ENCODE measurements at places on chromosomes 12 and 14.

DNA sequence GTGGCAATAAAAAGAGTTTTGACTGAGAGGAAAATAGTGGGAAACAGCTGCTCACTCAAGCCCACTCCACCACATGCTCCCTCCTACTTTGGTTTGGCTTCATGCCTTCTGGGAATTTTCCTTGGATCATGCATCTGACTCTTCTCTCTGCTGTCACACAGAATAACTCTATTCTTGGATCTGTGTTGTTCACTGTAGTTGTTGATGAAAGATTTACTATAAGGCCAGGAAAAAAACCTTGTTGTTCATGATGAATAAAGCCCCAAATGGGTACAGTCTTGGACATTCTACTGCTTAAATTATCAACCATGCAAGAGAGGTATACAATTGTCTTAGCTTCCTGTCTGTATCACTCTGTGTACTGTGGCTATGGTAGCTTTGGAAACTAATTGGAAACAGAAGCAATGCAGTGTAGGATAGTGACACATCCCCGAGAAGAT, 70.5 kb downstream of the TMX1 start:
- no peak for DNase-seq

DNA sequence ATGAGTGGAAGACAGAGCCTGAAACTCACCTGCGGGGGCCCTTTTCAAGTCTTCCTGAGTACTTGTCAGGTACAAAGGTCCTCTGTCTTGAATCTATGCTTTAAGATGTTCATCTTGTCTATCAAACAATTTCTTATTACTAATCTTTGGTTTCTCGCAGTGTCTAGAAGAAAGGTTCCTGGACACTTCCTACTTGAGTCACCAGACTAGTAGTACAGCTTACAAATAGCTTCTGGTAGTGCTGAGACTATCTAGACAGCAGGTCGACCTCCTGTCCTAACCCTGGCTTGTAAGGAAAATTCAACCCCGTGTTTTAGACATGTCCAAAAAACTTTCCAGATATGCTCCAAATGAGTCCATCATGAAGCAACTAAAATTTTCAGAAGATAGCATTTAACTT, 11.2 kb upstream of the ARID2 start:
- no peak for DNase-seq

GRCh38 chr14:68779761-68780323, 13.0 kb downstream of the ZFP36L1 start:
- DNase-seq: no peak

- no peak for DNase-seq
Observed at GRCh38 chr14:61581955-61582615, 113.2 kb upstream of the HIF1A start.

DNA sequence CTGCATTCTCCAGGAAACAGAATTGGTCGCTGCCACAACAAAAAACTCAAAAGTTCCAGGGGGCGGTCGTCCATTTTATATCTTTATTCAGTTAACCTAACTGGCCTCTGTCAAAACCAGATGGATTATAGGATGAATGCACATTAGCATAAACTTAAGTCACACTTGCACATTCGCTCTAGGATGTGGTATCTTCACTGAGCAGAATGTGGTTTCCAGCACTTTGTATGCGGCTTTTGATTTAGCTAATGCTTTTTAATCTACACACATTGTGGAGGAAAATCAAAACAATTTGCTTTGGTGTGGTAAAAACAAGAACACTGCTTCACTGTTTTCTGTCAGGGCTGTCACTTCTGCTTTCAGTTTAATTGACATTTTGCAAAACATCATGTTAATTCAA, 4.5 kb downstream of the TAS2R50 start:
- DNase-seq: peak; percentile 12

GRCh38 chr12:2643576-2644135, 151.1 kb upstream of the FKBP4 start:
- no peak for DNase-seq

DNA sequence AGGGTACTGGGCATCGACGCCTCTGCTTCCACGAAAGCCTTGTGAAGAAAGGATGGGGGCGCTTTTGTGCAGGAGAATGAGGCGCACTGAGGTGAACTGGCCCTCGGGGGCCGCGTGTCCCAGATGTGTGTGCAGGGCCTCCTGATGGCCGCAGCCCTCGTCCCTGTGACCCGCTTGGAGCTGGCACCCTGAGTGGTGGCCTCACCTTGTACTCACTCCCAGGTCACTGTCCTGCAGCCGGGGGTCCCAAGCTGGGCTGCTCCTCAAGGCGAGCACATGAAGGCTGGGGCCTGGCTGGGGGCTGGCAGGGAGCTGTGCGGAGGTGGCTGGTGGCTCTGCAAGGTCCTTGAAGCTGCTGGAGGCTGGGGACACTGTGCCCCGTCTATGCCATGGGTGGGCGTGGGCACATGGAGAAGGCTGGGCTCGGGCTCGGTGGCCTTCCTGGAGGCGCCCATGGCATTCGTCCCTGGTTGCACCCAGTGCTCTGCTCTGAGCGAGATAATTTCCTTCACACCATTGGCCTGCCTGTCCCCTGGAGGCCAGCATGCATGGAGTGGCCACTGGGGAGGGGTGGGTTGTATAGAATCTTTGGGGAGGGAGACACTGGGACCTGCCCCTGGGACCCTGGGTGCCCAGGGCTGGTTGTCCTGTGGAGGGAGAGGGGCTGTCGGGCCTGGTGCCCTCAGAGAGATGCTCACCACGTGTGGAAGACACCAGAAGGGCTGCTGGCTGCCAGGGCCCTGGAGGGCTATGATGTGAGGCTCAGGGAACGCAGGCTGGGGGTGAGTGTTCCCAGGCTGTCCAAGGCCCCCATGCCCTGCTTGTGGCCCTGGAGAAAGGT, 79.3 kb downstream of the TMEM121 start:
- no peak for DNase-seq

- no peak for DNase-seq
Observed at GRCh38 chr14:67574806-67575205, 25.3 kb downstream of the PIGH start.

- DNase-seq: no peak
Observed at GRCh38 chr14:64110802-64111201, 183.4 kb downstream of the ESR2 start.

DNA sequence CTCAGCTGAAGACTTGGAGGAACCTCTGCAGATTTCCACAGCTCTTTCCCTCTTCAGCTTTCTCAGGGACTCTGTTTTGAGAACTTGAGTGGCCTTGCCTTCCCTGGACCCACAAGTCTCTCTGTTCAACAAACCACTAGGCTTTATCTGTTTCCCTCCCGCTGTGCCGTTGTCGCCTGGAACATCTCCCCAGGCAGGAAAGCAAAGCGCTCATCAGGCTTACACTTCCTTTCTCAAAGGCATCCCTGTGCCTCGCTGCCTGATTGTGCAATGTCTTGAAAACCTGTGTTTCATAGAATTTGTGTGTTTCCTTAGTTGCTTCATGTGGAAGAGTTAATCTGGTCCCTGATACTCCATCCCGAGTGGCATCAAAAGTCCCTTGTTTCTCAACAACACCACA, 64.1 kb downstream of the PPM1A start:
- no peak for DNase-seq

Data from stimulated activated CD8-positive, alpha-beta memory T cell treated with anti-CD3 and anti-CD28 coated beads, Interleukin-7, amount 100 ng/mL, for 4 hours (primary cell).